A549 treated with Hydrocortisone at 1 μM for 4 hours (cell line): ENCODE measurements at places on chromosomes 16 and 17. TPM values are rescaled to one million over a fixed set of nuclear protein-coding genes. Genes with fewer than 3 reads are reported as not detected.

The SLFN14 gene
- total RNA-seq: not detected in 5 replicates

The KRTAP16-1 gene
- not detected in 5 replicates for total RNA-seq

The WFIKKN1 gene
- 0.10 to 0.23 TPM (median 0.18 TPM) in 5 replicates for total RNA-seq

The CDH13 gene
- total RNA-seq: 0.06 TPM in 1 of 5 replicates, not detected in the others

The SPNS2 gene
- total RNA-seq: 11.3 to 17.3 TPM (median 12.9 TPM) in 5 replicates

The SLC47A1 gene
- total RNA-seq: 19.3 to 24.3 TPM (median 20.6 TPM) in 5 replicates

The CACNG3 gene
- total RNA-seq: not detected in 5 replicates

The KRT39 gene
- not detected in 5 replicates for total RNA-seq

The SGCA gene
- 1.1 to 2.9 TPM (median 1.7 TPM) in 5 replicates for total RNA-seq

The TP53TG3 gene
- 0.22 to 1.2 TPM (median 0.59 TPM) in 5 replicates for total RNA-seq

The NHLRC4 gene
- 0.17 to 0.32 TPM (median 0.23 TPM) in 5 replicates for total RNA-seq

The IL21R gene
- 0.03 TPM in 2 of 5 replicates, not detected in the others for total RNA-seq

The GCGR gene
- 0.08 to 0.47 TPM (median 0.30 TPM) in 5 replicates for total RNA-seq

The ZP2 gene
- total RNA-seq: not detected in 5 replicates

The CCL11 gene
- total RNA-seq: not detected in 5 replicates

The CD300E gene
- not detected in 5 replicates for total RNA-seq

The KCNH4 gene
- total RNA-seq: 0.20 to 0.36 TPM (median 0.35 TPM) in 5 replicates

The CDRT15L2 gene
- not detected in 5 replicates for total RNA-seq

The TNFRSF17 gene
- total RNA-seq: not detected in 5 replicates

The PRRT2 gene
- total RNA-seq: 0.26 to 0.52 TPM (median 0.31 TPM) in 5 replicates

The GP1BA gene
- not detected in 5 replicates for total RNA-seq

The RNF157 gene
- 8.2 to 11.2 TPM (median 10.6 TPM) in 5 replicates for total RNA-seq

The KRT17 gene
- 0.54 to 1.9 TPM (median 0.78 TPM) in 5 replicates for total RNA-seq

The RAB26 gene
- 2.5 to 4.5 TPM (median 3.5 TPM) in 5 replicates for total RNA-seq

The KRTAP4-1 gene
- total RNA-seq: 0.10 to 0.29 TPM (median 0.16 TPM) in 3 of 5 replicates, not detected in the others

The CACNG5 gene
- 0.16 TPM in 1 of 5 replicates, not detected in the others for total RNA-seq

The CD79B gene
- 0.08 to 0.09 TPM in 2 of 5 replicates, not detected in the others for total RNA-seq

The IRX6 gene
- total RNA-seq: not detected in 5 replicates

The MPO gene
- not detected in 5 replicates for total RNA-seq

The ZNF205 gene
- 13.0 to 14.7 TPM (median 14.4 TPM) in 5 replicates for total RNA-seq

The TBC1D3H gene
- not detected in 5 replicates for total RNA-seq

The KRT20 gene
- total RNA-seq: 0.14 to 0.41 TPM (median 0.17 TPM) in 5 replicates

The RGS11 gene
- total RNA-seq: 3.5 to 5.0 TPM (median 4.4 TPM) in 5 replicates

The TSPAN10 gene
- total RNA-seq: 4.4 to 5.6 TPM (median 4.8 TPM) in 5 replicates

The CCL3 gene
- total RNA-seq: not detected in 5 replicates

The SPATA2L gene
- 9.0 to 13.1 TPM (median 12.6 TPM) in 5 replicates for total RNA-seq

The PRSS27 gene
- 0.82 to 2.2 TPM (median 1.8 TPM) in 5 replicates for total RNA-seq

The SEPTIN12 gene
- not detected in 5 replicates for total RNA-seq

The CES5A gene
- total RNA-seq: not detected in 5 replicates

The PLA2G15 gene
- total RNA-seq: 13.3 to 17.0 TPM (median 16.0 TPM) in 5 replicates

The COL1A1 gene
- total RNA-seq: 4.5 to 10.2 TPM (median 8.8 TPM) in 5 replicates

The EARS2 gene
- total RNA-seq: 24.7 to 31.9 TPM (median 31.0 TPM) in 5 replicates

The PRKCB gene
- 0.13 to 0.34 TPM (median 0.15 TPM) in 5 replicates for total RNA-seq

The FLII gene
- total RNA-seq: 231 to 243 TPM (median 234 TPM) in 5 replicates

The DYNLRB2 gene
- total RNA-seq: not detected in 5 replicates

The ESRP2 gene
- total RNA-seq: 0.08 to 0.22 TPM (median 0.09 TPM) in 5 replicates

The TNK1 gene
- 1.4 to 2.1 TPM (median 1.7 TPM) in 5 replicates for total RNA-seq

The KRTAP4-6 gene
- not detected in 5 replicates for total RNA-seq

The CNGB1 gene
- 0.06 to 0.18 TPM (median 0.09 TPM) in 5 replicates for total RNA-seq

The TMEM92 gene
- 14.9 to 23.2 TPM (median 16.1 TPM) in 5 replicates for total RNA-seq

The KRT32 gene
- total RNA-seq: 0.05 to 0.07 TPM (median 0.06 TPM) in 3 of 5 replicates, not detected in the others
